Esophagus squamous epithelium (tissue), 5 donors: ENCODE measurements at places on chromosomes 6 and 20. TPM values are rescaled to one million over a fixed set of nuclear protein-coding genes. Genes with fewer than 3 reads are reported as not detected.

DNA sequence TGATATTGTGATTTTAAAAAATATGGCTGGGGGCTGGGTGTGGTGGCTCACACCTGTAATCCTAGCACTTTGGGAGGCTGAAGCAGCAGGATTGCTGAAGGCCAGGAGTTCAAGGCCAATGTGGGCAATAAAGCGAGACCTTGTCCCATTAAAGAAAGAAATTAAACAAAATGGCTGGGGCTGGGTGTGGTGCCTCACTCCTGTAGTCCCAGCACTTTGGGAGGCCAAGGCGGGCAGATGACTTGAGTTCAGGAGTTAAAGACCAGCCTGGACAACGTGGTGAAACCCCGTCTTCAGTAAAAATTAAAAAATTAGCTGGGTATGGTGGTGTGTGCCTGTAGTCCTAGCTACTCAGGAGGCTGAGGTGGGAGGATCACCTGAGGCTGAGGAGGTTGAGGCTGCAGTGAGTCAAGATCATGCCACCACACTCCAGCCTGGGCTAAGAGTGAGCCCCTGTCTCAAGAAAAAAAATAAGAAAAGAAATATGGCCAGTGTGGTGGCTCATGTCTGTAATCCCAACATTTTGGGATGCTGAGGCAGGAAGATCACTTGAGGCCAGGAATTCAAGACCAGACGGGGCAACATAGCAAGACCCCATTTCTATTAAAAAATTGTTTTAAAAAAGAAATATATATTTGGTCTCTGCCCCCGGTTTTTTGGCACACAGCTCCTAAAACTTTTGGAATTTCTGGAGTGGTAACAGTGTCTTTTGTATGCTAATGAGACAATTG lies 39.8 kb downstream of the SLC17A5 start:
- H3K27ac ChIP-seq, result no peak overlapping the region
- H3K36me3 ChIP-seq, result peaks cover 58% of the 10 kb centered on the region
- H3K27me3 ChIP-seq, result no peaks in the 10 kb centered on the region
- H3K4me3 ChIP-seq, result no peak overlapping the region
- no peaks in the 10 kb centered on the region for H3K4me1 ChIP-seq
- DNase-seq, result no peak

Gene ZFP57
- not detected for total RNA-seq

Gene CST4
- total RNA-seq, result not detected

DNA sequence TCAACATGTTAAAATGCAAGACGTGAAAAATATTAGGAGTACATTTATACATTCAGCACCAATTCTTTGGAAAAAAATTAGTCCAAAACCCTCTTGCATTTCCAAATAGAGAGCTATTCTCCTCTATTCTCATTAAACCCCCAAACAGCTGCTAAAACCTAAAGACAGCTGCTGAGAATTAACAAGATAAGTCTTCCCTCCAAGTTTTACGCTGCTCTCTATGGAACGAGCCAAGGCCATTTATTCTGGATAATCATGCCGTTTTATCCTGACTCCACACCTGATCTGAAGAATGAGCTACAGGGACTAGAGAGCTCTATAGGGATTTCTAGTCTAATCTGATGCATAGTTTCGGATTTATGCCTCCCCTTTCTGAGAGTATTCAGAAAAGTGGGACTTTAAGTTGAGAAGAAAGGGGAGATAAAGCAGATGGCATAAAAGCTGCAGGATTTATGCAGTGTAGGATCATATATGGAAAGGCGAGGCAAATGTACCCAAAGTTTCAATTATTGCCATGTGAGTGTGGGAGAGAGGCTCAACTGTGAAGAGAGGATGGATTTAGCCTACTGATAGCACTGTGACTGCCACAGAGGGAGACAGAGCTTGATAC lies 64.7 kb upstream of the HS3ST5 start:
- no peak for DNase-seq
- H3K4me3 ChIP-seq, result no peak overlapping the region
- no peak overlapping the region for H3K27ac ChIP-seq
- H3K36me3 ChIP-seq, result no peaks in the 10 kb centered on the region
- no peaks in the 10 kb centered on the region for H3K4me1 ChIP-seq
- no peaks in the 10 kb centered on the region for H3K27me3 ChIP-seq

Gene PLN
- total RNA-seq, result 1.1 TPM

DNA sequence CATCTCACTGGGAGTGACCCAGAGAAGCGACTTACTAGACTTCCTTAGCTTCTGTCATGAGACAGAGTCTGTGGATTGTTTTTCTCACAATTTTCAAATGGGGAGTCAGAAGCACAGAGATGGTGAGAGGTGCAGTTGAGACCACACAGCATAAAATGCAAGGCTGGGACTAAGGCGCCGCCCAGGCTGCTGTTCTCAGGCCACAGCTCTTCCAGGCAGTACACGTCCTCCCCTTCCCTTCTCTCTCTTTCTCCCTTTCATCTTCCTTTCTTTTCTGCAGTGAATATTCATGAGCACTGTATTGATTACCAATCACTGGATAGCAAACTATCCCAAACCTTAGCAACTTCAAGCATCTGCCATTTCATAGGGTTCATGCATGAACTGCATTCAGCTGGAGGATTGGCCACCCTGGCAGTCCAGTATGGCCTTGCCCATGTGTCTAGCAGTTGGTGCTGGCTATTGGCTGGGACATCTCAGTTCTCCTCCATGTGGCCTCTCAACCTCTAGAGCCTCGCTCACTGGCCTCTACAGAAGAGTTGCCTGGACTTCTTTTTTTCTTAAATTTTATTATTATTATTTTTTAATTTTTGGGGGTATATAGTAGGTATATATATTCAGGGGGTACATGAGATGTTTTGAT lies 11.4 kb downstream of the BCAS4 start:
- no peak for DNase-seq
- no peaks in the 10 kb centered on the region for H3K27me3 ChIP-seq
- no peak overlapping the region for H3K27ac ChIP-seq
- H3K4me1 ChIP-seq, result no peaks in the 10 kb centered on the region
- no peaks in the 10 kb centered on the region for H3K36me3 ChIP-seq

GRCh38 chr20:53539516-53539915 lies 54.1 kb downstream of the ZNF217 start:
- no peak overlapping the region for H3K27ac ChIP-seq
- H3K4me1 ChIP-seq, result no peaks in the 10 kb centered on the region
- H3K4me3 ChIP-seq, result no peak overlapping the region
- H3K27me3 ChIP-seq, result no peaks in the 10 kb centered on the region
- DNase-seq, result no peak
- no peaks in the 10 kb centered on the region for H3K36me3 ChIP-seq

- H3K27me3 ChIP-seq, result no peaks in the 10 kb centered on the region
- no peaks in the 10 kb centered on the region for H3K4me1 ChIP-seq
- H3K27ac ChIP-seq, result no peak overlapping the region
- no peak for DNase-seq
- H3K4me3 ChIP-seq, result no peak overlapping the region
These were observed 32.7 kb upstream of the CCR6 start for GRCh38 chr6:167090171-167090570.

DNA sequence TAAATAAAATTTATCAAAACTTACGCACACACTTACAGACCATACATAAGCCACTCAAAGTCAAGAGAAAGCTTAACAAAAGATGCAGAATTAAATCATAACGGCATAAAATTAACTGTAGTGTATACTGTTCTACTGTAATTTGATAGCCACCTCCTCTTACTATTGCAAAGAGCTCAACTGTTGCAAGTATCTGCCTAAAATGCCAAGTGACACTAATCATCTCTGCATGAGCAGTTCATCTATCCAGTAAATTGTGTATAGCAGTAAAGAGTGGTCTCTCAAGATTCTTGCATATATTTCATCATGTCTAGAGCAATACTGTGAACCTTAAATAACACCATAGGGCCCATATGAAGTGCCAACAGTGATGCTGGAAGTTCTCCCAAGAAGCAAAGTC lies 12.3 kb downstream of the OR2H2 start:
- H3K27ac ChIP-seq, result no peak overlapping the region
- DNase-seq, result no peak
- H3K36me3 ChIP-seq, result no peaks in the 10 kb centered on the region
- no peak overlapping the region for H3K4me3 ChIP-seq

- H3K4me1 ChIP-seq, result no peaks in the 10 kb centered on the region
- no peak overlapping the region for H3K4me3 ChIP-seq
- H3K27me3 ChIP-seq, result no peaks in the 10 kb centered on the region
- DNase-seq, result no peak
- no peak overlapping the region for H3K27ac ChIP-seq
These were observed 40.3 kb downstream of the SEC63 start for GRCh38 chr6:107917451-107918375.

Gene SS18L1
- total RNA-seq, result 12.7 TPM

- H3K27ac ChIP-seq, result no peak overlapping the region
- no peaks in the 10 kb centered on the region for H3K27me3 ChIP-seq
- no peak for DNase-seq
- no peaks in the 10 kb centered on the region for H3K36me3 ChIP-seq
- H3K4me3 ChIP-seq, result no peak overlapping the region
- no peaks in the 10 kb centered on the region for H3K4me1 ChIP-seq
These were observed 55.0 kb downstream of the LYRM2 start for GRCh38 chr6:89583559-89583958.

GRCh38 chr20:46634528-46634927 lies 16.7 kb downstream of the SLC13A3 start:
- no peak for DNase-seq
- H3K4me1 ChIP-seq, result no peaks in the 10 kb centered on the region
- no peak overlapping the region for H3K27ac ChIP-seq

DNA sequence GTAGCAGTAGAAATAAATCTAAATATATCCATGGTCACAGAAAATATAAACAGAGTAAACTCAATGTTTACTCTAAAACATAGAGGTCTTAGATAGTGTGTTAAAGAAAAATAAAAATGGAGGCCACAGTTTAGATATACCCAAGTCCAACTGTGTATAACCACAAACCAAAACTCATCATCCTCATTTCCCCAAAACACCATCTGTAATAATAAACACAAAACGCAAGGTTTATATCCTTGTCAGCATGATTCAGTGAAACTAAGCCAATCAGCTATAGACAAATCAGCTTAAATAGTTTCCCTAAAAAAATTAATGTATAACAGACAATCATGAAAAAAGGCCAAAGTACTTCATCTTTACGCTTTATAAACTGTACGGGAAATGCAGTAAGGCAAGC lies 2.7 kb upstream of the HACE1 start:
- peaks cover 8% of the 10 kb centered on the region for H3K4me1 ChIP-seq
- no peaks in the 10 kb centered on the region for H3K27me3 ChIP-seq
- no peak overlapping the region for H3K27ac ChIP-seq
- no peak for DNase-seq
- no peaks in the 10 kb centered on the region for H3K36me3 ChIP-seq

DNA sequence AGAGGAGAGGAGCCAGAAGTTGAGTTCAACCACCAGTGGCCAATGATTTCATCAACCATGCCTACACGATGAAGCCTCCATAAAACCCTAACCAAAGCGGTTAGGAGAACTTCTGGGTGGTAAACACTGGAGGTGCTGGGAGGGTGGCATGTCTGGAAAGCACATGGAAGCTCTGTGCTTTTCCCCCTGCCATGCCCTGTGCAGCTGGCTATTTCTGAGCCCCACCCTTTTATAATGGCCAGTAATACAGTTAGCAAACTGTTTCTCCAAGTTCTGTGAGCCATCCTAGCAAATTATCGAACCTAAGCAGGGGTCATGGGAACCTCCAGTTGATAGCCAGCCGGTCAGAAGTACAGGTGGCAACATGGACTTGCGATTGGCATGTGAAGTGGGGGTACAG lies 147.8 kb upstream of the INSM1 start:
- H3K27ac ChIP-seq, result no peak overlapping the region
- no peaks in the 10 kb centered on the region for H3K36me3 ChIP-seq
- H3K27me3 ChIP-seq, result no peaks in the 10 kb centered on the region
- H3K4me3 ChIP-seq, result no peak overlapping the region
- no peak for DNase-seq
- H3K4me1 ChIP-seq, result no peaks in the 10 kb centered on the region

Gene AAR2
- total RNA-seq, result 16.4 TPM

- H3K4me3 ChIP-seq, result no peak overlapping the region
- H3K27me3 ChIP-seq, result no peaks in the 10 kb centered on the region
- no peak overlapping the region for H3K27ac ChIP-seq
- no peak for DNase-seq
- no peaks in the 10 kb centered on the region for H3K4me1 ChIP-seq
These were observed 126.3 kb downstream of the KIF16B start for GRCh38 chr20:16446991-16447390.

DNA sequence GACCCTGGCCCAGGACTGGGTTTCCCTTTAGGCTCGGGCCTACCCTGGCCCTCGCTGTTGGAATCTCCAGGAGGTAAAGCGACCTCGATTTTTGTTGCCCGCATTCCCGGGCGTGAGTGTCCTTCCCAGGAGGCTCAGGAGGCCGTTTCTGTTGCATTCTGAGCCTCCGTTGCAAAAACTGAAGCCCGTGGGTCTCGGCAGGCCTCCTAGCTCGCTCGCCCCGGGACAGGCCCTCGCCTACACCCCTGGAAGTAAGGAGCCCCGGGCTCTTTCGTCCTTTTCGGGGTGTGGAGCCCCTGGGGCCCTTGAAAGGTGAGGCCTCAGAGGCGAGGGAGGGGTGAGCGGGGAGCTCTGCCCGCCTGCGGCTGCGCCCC lies 2.3 kb downstream of the NR2E1 start:
- no peaks in the 10 kb centered on the region for H3K36me3 ChIP-seq
- H3K4me1 ChIP-seq, result peaks cover 56% of the 10 kb centered on the region
- DNase-seq, result no peak

DNA sequence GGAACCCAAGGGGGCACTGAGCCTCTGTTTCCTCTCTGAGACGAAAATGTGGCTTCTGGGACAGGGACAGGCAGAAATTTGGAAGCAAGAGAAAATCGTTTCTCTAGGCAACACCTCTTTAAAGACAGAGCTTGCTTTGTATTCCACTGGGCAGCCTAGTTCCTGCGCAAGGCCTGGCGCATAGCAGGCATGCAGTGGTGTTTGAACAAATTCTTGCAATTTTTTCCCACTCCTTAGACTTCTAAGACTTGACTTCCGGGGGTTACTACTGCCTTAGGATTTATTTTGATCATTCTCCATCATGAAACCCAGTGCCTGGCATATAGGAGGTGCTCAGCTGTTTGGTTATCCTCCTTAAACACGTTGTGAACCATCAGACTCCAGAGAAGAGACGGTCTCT lies 249.0 kb upstream of the KCNG1 start:
- no peak overlapping the region for H3K27ac ChIP-seq
- H3K36me3 ChIP-seq, result no peaks in the 10 kb centered on the region
- no peak for DNase-seq
- no peak overlapping the region for H3K4me3 ChIP-seq
- no peaks in the 10 kb centered on the region for H3K27me3 ChIP-seq

DNA sequence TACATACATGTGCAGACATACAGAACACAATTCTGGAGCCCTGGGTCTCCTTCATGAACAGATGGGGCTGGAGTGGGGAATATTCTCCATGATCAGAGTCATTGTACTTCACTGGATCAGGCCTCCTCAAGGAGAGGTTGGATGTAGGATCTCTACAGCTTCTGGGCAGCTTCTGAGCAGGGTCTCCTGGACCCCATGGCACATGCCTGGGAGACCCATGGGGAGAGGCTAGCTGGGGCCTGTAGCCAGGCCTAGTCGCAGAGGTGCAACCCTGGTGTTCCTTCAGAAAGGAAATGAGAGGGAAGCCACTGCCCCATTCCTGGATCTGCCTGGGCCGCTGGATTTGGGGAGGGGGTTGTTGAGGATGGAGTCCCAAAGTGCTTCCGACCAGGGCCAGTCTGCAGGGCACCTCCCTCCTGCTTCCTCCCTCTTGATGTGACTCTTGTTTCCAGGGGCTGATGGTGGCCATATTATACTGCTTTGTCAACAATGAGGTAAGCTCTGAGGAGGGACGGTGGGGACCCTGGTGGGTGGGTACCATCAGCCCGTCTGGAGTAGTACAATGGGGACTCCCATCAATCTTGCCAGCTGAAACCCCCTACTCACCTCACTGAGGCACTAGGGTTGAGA lies 31.8 kb downstream of the GLP1R start:
- no peaks in the 10 kb centered on the region for H3K36me3 ChIP-seq
- H3K4me1 ChIP-seq, result no peaks in the 10 kb centered on the region
- peaks cover 28% of the 10 kb centered on the region for H3K27me3 ChIP-seq
- no peak overlapping the region for H3K4me3 ChIP-seq
- no peak overlapping the region for H3K27ac ChIP-seq

Gene SLC25A27
- total RNA-seq, result 29.8 TPM

Gene DEFB132
- total RNA-seq, result not detected

Gene POPDC3
- 0.38 TPM for total RNA-seq
